Stimulated activated CD4-positive, alpha-beta T cell treated with anti-CD3 and anti-CD28 coated beads, Interleukin-12 subunit alpha, Interleukin-12 subunit beta, amount 100 ng/mL, for 48 hours (primary cell): ENCODE measurements at places on chromosomes 7 and 10.

- DNase-seq = no peak
Observed at GRCh38 chr10:120926611-120927010, 75.4 kb downstream of the WDR11 start.

GRCh38 chr7:127911968-127912511 lies 119.2 kb downstream of the LRRC4 start:
- DNase-seq = no peak

DNA sequence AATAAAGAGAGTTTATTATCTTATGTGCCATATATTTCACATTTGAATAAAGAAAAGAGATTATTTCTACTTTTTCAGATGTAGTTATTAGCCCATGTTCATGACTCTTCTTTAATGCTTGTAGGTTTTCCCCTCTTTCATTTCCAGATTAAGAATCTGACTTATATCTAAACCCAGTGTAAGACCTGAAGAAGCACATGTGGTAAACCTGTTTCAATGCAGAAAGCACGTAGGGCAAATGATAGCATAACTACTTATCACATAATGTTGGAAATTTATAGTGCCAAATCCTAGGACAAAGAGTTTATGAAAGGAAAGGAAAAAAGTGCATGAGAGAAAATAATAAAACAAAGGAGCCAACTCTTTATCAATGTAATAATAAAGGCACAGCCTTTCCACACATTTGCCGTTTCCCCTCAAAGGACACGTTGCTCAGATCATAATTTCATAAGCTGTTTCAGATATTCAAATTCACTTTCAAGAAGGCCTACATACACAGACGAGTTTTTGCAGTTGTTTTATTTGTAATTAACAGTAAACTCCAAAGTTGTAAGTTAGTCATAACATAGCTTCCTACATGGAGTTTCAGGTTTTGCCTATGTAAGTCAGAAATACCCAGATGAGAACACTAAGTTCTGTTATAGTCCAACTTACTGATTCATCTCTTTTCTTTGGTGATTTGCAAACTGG lies 88.8 kb upstream of the MDFIC start:
- no peak for DNase-seq

DNA sequence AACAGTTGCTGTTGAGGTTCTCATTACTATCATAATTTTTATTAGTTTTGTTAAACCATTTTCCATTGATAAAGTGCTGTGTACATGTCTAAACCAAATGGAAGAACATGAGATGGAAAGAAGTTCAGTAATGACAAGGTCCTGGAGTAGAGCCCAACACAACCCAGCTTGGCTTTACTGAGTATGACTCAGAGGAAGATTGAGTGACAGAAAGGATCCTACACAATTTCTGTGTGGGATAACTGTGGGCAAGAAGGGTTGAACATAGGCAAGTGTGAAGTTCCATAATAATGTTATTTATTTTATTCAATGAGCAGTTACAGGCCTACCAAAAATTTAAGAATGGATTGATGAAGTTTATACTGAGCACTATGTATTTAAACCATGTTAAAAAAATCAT lies 15.9 kb downstream of the PRKG1 start:
- no peak for DNase-seq

DNA sequence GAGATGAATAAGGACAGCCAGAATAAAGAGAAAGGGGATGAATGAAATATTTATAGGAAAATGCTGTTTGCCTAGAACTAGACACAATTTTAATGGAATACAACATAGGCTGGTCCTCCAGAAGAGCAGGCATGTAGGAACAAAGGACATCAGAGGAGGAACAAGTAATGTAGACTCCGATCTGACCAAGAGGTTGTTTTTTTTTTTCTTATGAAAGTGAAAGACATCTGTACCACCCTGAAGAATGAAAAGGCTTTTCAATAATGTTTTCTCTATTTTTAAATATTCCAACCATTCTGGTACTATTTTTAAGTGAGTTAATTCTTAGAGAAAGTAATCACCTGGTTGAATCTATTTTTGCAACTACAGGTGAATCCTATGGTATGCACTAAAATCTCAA lies 136.9 kb upstream of the PTN start:
- DNase-seq = no peak

- no peak for DNase-seq
Observed at GRCh38 chr7:84190016-84190705, 4.4 kb downstream of the SEMA3A start.

GRCh38 chr7:140876519-140877248 lies 48.0 kb downstream of the BRAF start:
- DNase-seq = no peak

- no peak for DNase-seq
Observed at GRCh38 chr10:95604630-95605029, 43.5 kb upstream of the SORBS1 start.

GRCh38 chr7:101453617-101454016 lies 90.9 kb downstream of the COL26A1 start:
- no peak for DNase-seq

DNA sequence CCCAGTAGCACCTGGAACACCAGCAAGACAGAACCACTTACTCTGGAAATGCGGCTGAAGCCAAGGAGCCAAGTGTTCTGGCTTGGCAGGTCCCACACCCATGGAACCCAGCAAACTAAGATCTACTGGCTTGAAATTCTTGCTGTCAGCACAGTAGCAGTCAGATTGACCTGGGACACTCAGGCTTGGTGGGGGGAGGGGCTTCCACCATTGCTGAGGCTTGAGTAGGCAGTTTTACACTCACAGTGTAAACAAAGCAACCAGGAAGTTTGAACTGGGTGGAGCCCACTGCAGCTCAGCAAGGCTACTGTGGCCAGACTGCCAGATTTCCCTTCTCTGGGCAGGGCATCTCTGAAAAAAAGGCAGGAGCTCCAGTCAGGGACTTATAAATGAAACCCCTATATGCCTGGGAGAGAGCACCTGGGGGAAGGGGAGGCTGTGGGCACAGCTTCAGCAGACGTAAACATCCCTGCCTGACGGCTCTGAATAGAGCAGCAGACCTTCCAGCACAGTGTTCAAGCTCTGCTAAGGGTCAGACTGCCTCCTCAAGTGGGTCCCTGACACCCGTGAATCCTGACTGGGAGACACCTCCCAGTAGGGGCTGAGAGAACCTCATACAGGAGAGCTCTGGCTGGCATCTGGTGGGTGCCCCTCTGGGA lies 121.2 kb downstream of the MTERF1 start:
- DNase-seq = no peak

DNA sequence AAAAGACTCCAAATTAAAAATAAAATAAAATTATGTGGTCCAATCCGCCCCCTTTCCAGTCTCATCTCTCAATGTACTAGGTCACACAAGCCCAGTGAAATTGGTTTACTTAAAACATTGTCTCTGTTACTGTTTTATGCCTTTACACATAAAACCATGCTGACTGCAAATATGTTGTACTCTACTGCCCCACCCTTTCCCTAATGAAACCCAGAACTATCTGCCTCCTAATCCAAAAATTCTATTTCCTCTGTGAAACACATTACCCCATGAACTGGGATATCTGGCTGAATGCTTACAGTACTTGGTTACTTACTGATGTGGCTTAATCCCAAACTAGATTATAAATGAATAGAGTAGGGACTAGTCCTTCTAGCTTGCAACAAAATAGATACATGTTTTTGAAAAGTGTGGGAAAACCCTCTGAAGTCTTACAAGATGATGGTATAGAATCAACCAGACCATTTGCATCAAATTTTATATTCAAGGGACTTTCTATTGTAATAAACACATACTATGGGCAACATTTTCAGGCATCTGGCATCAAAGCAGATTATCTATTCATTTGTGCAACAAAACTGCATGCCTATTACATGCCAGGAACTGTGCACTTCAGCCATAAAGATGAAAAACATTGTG lies 10.0 kb upstream of the KMT2E start:
- DNase-seq = no peak

DNA sequence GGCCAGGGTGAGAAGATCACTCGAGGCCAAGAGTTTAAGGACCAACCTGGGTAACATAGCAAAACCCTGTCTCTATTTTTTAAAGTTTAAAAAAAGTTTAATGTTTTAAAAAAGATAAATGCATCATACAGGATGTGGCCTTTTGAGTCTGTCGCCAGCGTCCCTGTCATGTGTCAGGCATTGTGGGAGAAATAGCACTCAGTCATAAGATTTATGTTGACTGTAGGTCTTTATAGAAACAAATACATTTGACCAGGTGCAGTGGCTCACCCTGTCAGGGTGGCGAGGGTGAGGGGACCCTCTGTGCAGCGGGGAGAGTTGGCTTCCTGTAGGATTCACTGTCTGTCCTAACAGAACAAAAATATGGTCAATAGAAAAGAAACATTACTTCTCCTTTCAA lies 63.5 kb upstream of the SH2B2 start:
- DNase-seq = no peak

GRCh38 chr10:104486803-104487202 lies 133.2 kb downstream of the CFAP58 start:
- no peak for DNase-seq

DNA sequence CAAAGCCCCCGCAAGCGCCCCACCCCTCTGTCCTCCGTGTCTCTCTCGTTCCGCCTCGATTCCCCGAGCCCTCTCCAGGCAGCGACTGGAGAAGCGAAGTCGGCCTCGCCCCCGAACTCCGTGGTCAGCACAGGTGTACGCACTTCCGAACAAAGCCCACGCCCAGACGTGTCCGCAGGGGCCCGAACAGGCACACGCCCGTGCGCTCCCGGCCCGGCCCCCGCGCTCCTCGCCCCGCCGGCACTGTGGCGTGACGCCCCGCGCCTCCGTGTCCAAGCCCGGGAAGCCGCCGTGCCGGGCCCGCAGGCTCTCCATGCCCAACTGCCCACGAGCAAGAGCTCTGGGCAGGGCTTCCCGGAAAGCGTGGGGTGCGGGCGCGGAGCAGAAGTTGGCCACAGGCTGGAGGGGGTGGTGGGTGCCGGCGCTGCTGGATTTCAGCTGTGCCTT lies 662 bp downstream of the NRCAM start:
- no peak for DNase-seq

DNA sequence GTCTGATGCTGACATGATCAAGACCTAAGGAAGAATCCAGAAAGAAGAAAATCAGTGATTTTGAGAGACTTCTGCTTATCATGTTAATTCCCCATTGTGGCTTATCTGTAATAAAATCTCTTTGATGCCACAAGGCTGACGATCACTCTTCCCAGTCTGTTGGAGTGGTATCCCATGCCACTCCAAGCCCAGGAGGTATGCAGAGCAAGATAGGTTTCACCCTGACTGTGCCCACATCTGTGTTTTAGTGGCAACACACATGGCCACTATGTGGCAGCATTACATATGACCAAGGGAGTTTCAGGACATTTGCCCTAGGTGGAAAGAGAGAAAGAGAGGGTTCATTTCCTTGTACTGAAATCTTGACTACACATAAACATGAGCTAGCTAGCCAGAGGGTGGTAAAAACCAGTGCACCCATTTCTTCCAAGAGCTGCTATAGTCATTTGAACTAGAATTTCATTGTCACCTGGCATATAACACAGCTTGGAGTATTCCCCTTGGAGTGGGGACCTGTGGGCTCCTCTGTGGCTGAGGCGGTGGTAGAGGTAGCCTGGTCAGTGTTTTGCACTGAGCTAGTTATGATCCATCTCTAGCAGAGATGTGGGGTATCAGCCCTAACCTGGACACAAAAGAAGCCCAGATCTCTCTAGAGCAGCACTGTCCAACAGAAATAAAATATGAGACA lies 20.8 kb downstream of the LAMB4 start:
- no peak for DNase-seq

- DNase-seq = no peak
Observed at GRCh38 chr7:41629711-41630111, 73.2 kb downstream of the INHBA start.

DNA sequence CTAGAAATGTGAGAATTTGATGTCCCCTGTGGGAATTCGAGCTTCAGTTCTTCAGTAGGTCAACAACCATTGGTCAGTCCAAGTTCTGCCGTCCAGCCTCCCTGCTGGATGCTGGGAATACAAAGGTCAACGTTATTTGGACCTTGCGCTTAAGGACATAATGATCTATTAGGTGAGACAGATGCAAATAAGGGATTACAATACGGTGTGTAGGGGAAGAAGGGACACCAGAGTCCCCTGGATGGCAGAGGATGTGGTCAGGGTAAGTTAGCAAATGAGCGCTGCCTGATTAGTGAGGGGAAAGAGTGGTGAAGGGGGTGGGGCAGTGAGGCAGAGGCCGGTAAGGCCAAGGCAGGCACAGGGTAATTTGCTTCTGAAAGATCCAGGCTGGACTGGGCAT lies 16.2 kb downstream of the CCNY start:
- no peak for DNase-seq

DNA sequence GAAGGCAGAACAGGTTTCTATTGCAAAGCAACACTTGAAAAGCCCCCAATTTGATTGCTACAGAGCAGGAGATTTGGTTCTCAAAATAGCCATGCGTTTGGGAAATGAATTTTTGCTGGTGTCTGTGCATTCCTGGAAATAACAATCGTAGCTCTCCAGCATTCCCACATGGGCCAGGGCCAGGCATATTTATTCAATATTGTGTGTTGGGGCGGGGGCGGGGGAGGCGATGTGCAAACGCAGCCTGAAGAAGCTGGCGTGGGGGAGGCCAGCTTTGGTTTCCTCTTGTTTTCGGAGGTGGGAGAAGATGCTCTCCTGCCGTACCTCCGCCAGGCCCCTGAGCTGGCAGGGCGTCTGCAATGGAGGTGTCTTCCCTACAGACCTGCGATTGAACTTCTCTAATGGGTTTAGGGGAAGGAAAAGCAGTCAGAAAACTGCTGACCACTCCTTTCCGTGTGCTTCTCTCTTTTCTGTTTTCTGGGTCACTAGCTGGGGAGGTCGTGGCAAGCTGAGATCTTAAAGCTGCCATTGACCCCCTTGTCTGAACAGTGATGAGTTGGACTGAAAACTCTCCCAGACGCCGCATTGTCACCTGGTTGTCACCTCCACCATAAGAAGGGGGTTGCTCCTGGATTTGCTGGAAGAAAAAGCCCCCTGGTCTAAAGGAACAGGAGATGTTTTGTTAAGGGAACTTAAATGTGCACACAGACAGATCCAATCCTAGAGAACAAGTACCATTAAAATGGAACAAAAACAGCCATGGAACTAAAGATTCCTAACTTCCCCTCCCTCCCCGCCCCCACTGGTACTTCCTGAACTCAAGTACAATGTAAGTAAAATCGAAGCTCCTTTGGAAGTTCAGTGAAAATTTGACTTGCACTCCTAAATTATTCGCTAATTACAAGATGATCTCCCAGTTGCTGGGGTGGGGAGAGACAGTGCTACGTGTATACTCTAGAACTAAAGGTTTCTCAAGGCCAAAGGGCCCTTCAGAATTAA lies 56.4 kb upstream of the HABP2 start:
- no peak for DNase-seq

- DNase-seq = peak; percentile 94
Observed at GRCh38 chr10:102743588-102744373, at the start of gene WBP1L. Gene WBP1L, plus strand, starts transcription at chr10:102743948. Its CDS starts 106 bp downstream, at chr10:102744054.

- no peak for DNase-seq
Observed at GRCh38 chr7:22827563-22827962, 4.9 kb upstream of the TOMM7 start.

GRCh38 chr10:58322072-58322834 lies 12.6 kb upstream of the UBE2D1 start:
- no peak for DNase-seq

- no peak for DNase-seq
Observed at GRCh38 chr10:36493516-36493880, 631.9 kb upstream of the ANKRD30A start.
